ENCODE measurements at places on chromosomes 11 and 22. TPM values are rescaled to one million over a fixed set of nuclear protein-coding genes. Genes with fewer than 3 reads are reported as not detected.

Gene FOLR2
- not detected for total RNA-seq

DNA sequence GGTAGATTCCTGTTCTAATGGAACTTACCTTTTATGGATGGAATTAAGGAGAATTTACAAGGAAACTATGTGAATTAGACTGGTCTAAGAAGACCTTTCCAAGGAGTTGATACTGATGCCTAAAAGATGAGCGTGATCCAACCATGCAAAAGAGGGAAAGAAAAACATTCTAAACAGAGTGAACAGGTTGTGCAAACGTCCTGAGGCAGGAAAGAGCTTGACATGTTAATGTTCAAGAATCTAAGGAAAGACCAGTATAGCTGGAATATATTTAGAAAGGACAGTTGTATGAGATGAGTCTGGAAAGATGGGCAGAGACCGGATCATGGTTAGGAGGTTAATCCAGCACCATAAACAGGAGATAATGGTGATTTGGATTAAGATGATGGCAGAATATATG lies 1.3 kb downstream of the DDIAS start:
- no peak for DNase-seq

DNA sequence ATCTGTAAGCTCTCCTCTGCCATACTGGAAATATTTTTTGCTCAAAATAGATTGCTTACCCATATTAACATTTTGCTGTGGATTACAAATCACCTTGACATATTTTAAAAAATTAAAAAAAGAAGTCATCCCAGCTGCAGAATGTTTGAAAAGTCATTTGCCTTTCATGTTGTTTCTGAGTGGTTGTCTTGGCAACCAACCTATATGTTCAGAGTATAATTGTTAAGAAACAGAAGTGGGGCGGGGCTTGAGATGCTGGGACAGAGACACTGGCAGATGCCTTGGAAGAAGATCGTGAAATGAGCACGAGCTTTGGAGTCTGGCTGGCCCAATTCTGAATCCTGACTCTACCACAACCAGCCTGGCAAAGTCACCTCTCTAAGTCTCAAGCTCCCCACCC lies 348.2 kb downstream of the LARGE1 start:
- DNase-seq = no peak

DNA sequence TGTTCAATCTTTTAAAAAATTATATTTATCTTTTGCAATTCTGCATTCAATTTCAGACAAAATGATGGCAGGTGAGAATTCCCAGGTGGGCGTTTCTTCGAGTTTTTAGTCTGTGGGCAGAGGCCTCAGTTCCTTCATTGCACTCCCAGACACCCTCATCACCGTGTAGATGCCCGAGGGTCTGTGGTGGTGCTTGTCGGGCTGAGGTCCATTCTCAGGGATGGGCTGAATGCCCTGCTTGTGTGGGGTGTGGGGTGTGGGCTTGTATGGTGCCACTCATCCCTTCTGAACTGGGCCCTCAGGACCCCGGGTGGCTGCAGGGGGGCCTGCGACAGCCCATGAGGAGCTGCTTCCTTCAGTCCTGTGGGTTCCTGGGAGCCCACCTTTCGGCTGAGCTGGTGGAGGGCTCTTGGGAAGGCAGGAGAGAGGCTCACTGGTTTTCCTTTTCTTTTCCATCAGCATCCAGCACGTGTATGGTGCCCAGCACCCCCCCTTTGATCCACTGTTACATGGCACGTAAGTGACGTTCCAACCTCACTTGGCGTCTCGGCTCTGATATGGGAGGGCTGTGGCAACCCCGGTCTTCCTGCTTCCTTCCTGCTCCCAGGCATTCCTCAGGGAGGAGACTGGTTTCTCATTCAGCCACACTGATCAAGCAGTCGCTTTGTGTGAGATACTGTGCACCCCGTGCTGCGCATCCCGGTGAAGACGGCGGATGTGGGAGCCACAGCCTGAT lies 29.8 kb downstream of the TBC1D22A start:
- DNase-seq = no peak

DNA sequence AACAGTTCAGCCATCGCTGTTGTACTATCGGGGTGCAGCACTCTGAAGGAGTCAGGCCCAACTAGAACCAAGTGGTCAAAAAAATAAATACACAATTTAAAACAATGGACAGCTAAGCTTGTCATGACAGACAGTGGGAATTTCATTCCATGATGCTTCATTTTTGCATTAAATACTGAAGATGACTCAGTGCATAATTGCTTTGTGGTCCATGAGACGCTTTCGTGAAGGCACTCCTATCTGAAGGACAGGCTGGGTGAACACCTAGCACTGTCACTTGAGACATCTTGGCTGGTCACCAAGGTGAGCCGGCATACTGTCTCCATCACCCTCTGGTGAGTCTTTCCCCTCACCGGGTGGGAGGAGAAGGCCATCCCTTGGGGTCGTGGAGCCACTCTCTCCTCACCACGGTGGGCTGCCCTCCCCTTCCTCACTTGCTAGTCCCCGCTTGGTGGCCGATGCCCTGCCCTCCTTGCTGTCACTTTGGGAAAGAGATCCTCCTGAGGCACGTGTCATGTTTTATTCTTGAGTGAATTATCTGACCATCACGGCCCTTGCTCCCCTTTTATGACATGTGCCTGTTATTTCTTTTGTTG lies 4.9 kb upstream of the TESMIN start:
- no peak for DNase-seq
